ENCODE measurements at places on chromosomes 6 and 20.

- DNase-seq: no peak
These were observed 88.5 kb downstream of the PRKN start for GRCh38 chr6:162638931-162639574.

GRCh38 chr6:79762370-79762769, 131.2 kb downstream of the SH3BGRL2 start:
- no peak for DNase-seq

DNA sequence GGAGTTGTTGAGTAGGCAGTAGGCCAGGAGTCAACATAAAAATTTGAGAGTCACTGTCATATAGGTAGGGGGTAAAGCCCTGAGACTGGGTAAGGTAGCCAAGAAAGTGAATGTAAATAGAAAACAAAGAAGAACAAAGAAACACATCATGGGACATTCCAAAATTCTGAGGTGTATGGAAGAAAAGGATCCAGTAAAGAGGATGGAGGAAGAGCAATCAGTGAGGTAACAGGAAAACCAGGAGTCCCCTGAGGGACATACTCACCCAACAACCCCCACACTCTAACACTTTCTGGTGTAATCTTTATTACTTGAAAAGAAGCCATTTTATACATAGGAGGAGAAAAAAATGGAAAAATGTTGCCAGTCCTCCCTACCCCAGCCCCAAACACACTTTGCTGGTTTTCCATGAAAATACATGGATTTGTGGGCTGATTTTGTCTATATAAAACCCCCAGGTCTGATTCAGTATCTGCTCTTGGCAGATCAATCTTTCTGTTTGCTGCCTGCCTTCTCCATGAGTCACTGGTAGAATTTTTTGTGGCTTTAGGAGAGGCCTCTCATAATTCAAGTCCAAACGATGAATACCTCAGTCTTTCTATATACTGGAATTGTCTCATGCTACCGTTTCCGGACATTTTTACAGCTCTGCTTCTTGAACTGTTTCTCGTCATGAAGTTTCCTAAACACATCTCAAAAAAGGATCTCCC, 271.4 kb upstream of the MAN1A1 start:
- no peak for DNase-seq

DNA sequence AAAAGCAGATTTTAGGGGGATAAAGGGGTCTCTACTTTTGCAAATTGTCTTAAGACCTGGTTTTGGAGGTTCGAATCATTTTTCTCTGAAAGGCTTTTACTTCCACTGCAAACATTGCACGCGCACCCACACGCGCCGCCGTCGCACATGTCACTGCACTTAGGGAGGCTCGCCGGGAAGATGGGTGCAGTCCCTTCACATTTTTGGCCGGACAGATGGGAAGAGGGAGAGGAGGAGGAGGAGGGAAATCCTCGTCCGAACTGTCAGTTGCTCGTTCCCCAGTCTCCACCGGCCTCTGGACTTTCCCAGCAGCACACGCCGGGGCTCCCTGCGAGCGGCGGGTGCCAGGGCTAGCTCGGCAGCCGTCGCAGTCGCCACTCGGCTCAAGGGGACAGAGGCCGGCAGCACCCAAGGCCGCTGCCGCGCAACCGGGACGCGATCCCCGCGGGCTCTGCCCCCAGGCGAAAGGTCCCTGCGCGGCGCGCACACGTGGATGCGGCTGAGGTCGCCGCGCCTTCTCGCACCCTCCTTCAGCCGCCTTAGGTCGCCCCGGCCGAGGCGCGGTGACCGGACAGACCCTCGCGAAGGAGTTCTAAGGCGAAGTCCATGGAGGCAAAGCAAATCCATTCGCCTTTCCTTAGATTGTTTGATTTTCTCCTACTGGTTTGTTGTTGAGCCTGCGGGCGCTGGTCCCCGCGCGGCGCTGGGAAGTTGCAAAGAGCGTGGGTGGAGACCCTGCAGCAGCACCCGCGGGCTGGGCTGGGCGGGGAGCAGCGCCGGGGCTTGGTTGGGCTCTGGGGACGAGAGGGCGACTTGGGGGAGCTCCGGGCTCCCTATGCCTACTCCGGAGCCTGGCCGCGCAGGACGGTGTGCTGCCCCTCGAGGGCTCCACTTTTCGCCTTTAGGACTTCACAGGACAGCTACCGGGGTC, 1.2 kb downstream of the MYB start:
- DNase-seq: peak; percentile 40

GRCh38 chr20:1831096-1831495, 64.1 kb upstream of the SIRPA start:
- DNase-seq: peak; percentile 71

DNA sequence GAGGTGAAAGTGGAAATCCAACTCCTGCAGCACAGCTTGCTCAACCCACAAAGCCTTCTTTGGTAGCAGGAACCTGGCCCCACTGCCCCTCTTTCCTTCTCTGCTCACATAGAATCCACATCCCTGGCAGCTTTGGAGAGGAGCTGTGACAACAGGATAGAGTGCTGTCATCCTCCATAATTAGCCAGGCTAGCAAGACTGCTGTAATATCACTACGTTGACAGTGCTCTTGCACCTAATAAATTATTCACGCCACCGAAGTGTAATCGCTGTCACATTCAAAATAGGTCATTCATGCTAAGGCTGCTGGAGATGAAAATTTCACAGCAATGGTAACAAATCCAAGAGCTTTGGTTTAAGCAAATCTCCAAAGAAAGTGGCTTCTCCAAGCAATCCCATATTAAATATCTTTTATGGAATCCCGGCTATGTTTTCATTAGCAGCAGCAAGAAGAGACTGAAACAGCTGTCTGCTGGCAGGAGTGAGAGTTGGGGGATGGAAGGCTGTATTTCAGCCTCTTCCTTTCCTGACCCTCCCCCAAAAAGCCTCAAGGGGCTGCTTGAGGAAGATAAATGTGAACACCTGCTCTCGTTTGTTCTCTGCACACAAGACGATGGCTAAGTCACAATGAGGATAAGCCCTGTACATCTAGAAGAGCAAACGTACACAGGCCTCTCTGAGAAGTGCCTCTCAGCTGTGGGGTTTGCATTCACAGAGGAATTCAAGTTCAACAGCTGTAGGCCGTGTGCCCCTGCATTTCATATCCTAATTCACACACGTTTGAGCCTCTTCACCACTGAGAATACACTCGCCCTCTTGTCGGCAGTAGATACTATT, 16.5 kb downstream of the RIPOR2 start:
- no peak for DNase-seq

- no peak for DNase-seq
These were observed 99.1 kb downstream of the FOXC1 start for GRCh38 chr6:1708820-1709219.

DNA sequence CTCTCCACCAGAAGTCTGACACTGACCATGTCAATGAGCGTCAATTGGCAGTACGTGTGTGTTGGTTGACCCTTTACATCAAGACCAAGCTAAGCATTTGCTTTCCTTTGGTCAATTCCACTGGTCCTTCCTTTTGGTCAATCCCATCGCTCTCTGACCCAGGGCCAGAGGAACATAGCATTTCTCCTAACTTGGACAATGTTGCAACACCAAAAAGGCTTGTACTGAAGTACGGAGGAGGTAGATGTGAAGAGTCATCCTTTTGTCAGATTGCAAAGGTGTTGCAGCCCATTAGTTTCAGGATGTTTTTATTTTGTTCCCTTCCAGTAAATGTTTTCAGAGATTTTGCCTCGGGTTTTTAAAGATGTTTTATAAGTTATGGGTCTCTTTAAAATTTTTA, 24.6 kb downstream of the EDN1 start:
- DNase-seq: no peak

DNA sequence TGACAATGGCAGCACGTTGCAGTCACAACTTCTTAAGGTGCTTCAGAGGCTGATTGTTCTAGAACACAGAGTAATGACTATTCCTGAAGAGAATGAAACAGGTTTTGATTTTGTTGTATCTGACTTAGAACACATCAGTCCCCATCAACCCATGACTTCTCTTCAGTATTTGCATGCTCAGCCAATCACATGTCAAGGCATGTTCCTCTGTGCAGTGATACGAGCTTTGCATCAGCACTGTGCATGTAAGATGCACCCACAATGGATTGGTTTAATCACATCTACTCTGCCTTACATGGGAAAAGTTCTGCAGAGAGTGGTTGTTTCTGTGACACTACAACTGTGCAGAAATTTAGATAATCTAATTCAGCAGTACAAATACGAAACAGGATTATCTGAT, 54.3 kb downstream of the PGM3 start:
- DNase-seq: no peak

DNA sequence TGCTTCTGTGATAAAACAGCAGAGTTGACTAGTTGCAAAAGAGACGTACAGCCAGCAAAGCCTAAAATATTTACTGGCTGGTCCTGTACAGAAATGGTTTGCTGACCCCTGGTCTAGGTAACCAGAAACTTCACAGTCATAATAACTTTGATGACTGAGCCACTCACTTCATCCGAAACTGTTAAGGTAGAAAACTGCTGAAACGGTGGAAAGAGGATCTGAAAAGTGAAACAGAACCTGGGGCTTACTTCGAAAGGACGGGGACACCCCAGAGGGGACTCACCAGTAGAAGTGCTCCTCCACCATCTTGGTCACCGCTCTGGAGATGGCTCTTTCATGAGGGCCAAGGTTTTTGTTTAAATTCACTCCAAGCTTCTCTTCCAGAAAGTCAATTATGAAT, 16.4 kb downstream of the FAXC start:
- DNase-seq: no peak

DNA sequence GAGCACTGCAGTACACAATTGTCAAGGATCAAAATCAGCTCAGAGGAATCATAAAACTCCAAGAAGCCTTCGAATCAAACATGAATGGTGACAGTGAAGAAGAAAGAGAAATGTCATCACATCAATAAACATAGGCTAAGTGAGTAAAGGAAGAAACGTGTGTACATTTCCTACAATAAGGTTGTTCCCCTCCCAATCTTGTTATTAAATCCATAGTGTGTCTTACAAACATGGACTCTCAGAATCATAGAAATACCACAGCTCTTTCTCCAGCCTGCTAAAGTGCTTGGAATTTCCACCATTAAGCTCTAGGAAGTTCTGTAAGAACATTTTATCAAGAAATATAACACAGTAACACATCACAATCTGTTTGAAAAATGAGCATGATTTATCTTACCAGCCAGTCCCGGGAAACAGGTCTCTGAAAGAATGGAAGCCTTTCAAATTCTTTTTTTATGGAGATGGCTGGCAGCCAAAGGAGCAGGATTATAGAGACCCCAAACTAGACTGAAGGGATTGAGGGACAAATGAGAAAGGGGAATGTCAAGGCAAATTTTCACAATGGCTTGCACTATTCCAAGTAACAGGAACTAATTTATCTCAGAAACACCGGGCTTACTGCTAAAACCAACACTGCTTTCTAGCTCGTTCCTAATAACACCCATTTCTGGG, 4.5 kb upstream of the TNFAIP3 start:
- no peak for DNase-seq

- DNase-seq: peak; percentile 3
These were observed 39.7 kb downstream of the TAF4 start for GRCh38 chr20:62025832-62026563.

- no peak for DNase-seq
These were observed 31.7 kb downstream of the DLGAP4 start for GRCh38 chr20:36337886-36338285.

Measured in inflammatory macrophage (primary cell).